ENCODE measurements at places on chromosomes 16 and 17. TPM values are rescaled to one million over a fixed set of nuclear protein-coding genes. Genes with fewer than 3 reads are reported as not detected.

- H3K27me3 ChIP-seq = no peaks in the 10 kb centered on the region
- no peak overlapping the region for H3K4me3 ChIP-seq
- no peak for DNase-seq
- no peak overlapping the region for H3K27ac ChIP-seq
- H3K4me1 ChIP-seq = no peaks in the 10 kb centered on the region
These were observed 10.5 kb downstream of the GAA start for GRCh38 chr17:80111702-80112470.

DNA sequence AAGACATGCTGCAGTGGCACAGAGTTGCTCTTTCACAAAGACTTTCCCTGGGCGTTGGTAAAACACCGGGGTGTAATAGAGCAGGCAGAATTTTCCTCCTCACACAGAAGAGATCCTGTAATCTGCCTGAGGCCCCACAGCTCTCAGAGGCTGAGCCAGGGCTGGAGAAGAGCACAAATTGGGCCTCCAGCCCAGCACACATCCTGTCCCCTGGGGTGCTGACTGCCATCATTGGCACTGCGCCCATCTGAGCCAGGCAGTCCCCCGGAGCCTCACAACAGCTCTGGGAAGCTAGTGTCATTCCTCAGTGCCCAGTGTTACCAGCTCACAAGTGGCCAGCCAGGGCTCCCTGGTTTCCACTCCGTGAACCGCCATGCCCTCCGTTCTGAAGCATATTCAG is 119.4 kb downstream of the SOCS1 start:
- no peak overlapping the region for H3K27ac ChIP-seq
- no peak for DNase-seq
- peaks cover 2% of the 10 kb centered on the region for H3K36me3 ChIP-seq
- no peak overlapping the region for H3K4me3 ChIP-seq
- H3K27me3 ChIP-seq = no peaks in the 10 kb centered on the region
- H3K4me1 ChIP-seq = no peaks in the 10 kb centered on the region

DNA sequence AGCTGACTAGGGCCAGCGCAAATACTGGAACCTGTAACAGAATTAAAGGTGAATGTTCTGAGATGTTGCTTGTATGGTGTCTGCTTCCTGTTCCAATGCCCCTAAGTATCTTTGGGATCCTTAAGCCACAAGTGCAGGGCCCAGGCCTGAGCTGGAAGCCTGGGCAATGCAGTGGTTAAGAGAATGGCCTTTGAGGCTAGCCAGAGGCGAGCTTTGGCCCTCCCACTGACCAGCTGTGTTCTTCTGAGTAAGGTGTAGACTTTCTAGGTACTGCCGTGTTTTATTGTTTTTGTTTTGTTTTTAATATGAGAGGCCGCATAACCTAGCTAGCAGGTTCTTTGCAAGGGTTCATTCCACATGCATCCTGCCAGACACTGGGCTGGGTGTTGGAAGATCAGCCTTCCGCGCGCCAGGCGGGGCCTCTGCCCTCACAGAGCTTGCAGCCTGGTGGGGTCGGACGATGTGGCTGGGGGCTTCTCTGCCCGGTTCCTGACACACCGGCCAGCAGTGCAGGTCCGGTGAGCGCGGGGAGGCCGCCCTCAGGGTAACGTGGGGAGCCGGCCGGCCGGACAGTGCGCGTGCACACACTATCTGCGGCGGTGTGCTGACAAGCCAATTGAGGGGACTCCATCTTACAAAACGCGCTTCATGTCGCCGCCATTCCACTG is 551 bp upstream of the MLX start:
- no peaks in the 10 kb centered on the region for H3K36me3 ChIP-seq
- H3K4me3 ChIP-seq = peak overlapping the region; percentile 99
- no peak for DNase-seq
- H3K27ac ChIP-seq = peak overlapping the region; percentile 86

DNA sequence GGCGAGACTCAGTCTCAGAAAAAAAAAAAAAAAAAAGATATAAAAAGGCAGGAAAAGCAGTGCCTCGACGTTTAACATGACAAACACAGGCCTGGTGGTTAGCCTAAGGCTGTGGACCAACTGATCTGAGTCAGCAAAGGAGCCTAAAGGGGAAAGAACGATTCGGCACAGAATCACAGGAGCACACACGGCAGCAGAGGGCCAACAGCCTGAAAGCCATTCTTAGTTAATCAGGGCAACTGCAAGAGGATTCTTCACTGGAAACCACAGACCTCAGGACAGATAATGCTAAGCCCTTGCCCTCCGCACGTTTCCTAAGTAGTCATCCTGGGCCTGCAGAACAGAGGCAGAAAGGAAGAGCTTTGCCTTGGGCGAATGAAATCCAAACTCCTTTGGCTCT is 14.7 kb downstream of the TMEM11 start:
- H3K4me1 ChIP-seq = no peaks in the 10 kb centered on the region
- peaks cover 16% of the 10 kb centered on the region for H3K36me3 ChIP-seq
- no peak overlapping the region for H3K4me3 ChIP-seq
- no peak overlapping the region for H3K27ac ChIP-seq
- no peak for DNase-seq
- H3K27me3 ChIP-seq = no peaks in the 10 kb centered on the region

DNA sequence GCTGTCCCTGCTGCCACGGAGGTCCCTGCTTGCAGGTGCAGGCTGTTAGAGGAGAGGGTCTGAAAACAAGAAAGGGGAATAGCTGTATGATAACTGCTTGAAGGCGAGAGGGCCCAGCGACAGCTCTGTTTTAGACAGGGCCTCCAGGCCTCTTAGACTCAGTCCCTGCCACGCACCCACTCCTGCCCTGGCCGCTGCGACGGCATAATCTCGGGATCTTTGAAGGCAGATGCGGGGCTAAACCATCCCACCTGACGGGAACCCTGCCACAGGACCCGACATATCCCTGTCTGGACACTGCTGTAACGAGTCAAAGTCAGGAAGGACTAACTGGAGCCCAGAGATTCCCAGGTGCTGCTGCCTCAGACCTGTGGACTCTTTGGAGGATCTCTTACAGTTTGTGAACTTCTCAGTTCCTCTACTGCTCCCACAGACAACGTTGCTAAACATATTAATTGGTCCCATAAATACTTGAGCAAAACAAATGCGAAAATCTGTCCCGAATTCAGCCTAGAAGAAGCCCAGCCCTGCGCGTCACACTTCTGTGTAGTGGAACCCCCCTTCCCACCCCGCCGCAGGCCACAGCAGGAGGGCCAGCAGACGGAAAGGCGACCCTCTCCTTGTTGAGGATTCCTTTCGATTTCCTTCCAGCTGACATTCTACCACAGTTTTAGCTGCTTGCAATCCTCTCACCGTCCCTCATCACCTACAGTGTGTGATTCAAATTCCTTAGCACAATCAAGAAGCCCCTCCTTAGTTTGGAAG is 998 bp upstream of the TMEM11 start:
- H3K4me1 ChIP-seq = no peaks in the 10 kb centered on the region
- peak overlapping the region; percentile 90 for H3K27ac ChIP-seq
- H3K27me3 ChIP-seq = no peaks in the 10 kb centered on the region
- no peaks in the 10 kb centered on the region for H3K36me3 ChIP-seq

Gene MFAP4
- total RNA-seq = 7.2 TPM

Gene LIG3
- total RNA-seq = 12.9 TPM

Gene HSD11B2
- 2.5 TPM for total RNA-seq

Gene PDIA2
- not detected for total RNA-seq

Gene ZNHIT3
- total RNA-seq = 16.6 TPM

Gene MMP25
- 2.0 TPM for total RNA-seq

Gene FOXC2
- 0.20 TPM for total RNA-seq

Gene ALOX12
- 0.17 TPM for total RNA-seq
